Activated CD4-positive, alpha-beta T cell treated with anti-CD3 and anti-CD28 coated beads, Interleukin-2, amount 50 U/mL, for 48 hours (primary cell): ENCODE measurements at places on chromosomes 2 and 18.

DNA sequence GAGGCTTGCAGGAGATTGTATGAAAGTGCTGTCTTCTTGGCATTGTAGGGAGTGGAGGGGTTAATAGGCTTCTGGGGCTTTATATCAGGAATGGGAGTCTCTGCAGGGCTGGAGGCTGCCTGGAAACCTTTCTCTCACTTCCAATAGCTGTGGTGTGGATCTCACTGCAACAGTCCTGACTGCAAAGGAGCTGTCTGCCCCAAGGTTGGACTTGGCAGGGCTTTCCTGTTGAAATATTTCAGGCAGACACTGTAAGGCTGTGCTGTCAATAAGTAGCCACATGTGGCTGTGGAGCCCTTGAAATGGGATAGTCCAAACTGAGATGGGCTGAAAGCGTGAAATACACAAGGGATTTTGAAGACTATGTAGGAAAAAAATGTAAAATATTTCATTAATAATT is 399.1 kb upstream of the SPRED2 start:
- DNase-seq, result no peak

DNA sequence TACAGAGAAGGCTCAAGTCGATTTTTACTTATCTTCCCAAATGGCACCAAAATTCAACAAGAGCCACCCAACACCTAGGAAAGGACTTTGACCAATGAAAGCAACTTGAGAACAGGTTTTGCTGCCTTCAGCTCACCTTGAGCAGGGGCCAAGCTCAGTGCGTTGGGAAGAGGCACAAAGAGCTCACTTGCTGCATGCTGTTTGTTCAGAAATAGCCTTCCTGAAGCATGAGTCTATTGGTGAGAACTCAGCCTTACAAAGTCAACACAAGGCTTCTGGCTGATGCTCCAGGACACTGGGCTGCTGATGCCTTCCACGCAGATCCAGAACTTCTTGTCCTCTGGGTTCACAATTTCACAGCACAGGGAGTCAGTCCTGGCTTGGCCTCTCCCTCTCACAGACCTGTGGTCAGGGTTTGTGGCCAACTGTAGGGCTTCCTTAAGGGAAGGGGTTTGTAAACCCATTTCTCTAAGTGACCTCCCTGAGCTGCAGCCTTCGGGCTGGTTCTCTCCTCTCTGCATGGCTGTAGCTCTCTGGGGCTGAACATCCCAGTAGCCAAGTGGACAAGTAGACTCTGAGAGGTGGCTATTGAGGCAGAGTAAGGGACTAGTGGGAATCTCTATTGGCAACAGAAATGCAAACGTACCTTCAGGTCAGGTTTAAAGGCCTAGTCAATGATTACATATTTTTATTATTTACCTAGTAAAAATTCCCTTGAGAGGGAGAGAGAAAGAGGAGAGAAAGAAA is 124.7 kb upstream of the GATA6 start:
- no peak for DNase-seq

- no peak for DNase-seq
Measured at GRCh38 chr2:161990036-161990435, 84.0 kb downstream of the DPP4 start.

DNA sequence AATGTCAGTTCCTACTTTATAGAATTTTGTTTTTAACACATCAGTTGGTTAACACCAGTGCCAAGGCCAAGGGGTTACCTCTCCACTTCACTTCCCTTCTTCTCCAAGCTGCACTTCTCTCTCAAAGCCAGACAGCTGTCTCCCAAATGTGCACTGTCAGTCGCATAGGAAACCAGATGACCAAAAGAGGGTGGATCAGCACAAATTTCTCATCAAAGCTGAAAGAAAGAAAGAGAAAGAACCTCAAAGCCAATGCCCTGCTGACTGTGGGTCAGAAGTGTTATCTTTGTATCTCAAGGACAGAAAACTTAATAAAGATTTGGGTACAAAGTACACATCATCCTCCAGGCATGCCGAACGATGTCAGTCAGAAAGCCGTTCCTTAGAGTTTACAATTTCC is 32.2 kb downstream of the SPATS2L start:
- DNase-seq, result no peak

- DNase-seq, result no peak
Measured at GRCh38 chr18:58405107-58405898, 223.6 kb downstream of the ALPK2 start.

GRCh38 chr2:240155048-240155744 is 14.7 kb upstream of the OTOS start:
- no peak for DNase-seq

DNA sequence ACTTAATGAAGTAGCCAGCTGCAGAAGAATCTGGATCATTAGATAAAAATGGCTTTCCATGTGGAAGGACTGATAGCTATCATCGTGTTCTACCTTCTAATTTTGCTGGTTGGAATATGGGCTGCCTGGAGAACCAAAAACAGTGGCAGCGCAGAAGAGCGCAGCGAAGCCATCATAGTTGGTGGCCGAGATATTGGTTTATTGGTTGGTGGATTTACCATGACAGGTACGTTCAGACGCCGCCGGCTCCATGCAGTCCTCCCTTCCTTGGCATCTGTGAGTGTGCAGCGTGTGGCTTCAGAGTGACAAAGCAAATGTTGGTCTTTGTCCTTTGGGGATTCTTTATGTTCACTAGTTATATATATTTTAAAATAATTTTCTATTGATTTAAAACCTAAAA is 1.8 kb downstream of the SLC5A7 start:
- no peak for DNase-seq

- no peak for DNase-seq
Measured at GRCh38 chr2:180115675-180116074, 108.6 kb upstream of the CWC22 start.

DNA sequence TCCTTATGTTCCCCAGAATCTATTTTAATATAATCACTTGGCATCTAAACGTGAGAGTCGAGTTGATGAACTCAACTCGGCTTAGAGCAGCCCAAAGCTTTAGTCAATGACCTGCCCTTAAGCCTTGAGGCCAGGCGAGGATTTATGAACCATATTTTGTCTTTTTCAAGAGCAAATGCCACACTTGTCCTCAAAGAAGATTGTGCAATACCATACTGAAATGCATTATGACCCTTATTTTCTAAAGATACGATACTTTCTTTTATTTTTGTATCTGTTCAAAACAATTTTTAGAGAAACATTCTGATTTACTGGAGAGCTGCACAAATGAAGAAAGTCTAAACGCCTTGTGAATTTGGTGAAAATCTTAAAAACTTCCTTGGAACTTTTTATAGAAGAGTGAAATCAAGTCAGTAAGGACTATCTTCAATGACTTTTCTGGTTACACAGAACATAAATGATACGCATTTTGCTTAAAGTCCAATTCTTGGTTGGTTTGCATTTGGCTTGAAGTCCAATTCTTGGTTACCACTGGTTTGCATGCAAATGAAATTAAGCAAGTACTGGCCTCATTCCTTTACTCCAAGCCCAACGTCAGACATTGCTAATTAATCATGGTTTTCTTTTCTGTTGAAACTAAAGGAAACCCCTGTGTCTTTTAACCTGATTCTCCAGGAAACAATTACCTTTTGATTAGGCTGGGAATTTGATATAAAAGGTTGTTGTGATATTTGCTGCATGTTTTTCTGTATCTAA is 105.8 kb upstream of the CAVIN2 start:
- DNase-seq, result no peak

DNA sequence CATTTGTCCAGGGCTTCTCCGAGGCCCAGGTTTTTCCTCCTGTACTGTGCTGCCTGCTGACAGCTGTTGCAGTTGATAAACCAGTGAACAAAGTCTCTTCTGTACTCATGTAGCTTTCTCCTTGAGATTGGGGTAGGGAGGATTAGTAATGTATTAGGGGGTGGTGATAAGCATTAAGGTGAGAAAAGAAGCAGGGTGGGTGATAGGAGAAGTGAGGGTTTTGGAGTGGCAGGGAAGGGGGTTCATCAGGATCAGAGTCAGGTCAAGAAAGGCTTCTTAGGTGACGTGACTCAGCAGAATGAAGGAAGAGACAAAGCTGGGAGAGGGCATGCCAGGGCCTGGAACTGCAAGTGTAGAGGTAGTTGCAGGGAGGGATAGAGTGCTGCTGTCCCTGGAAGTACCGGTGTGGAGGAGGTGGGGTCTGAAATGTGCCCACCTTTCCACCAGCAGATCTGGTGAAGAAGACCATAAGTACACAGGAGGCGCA is 48.7 kb downstream of the PKP4 start:
- DNase-seq, result no peak

- DNase-seq, result no peak
Measured at GRCh38 chr2:169018390-169018789, 12.7 kb downstream of the ABCB11 start.

DNA sequence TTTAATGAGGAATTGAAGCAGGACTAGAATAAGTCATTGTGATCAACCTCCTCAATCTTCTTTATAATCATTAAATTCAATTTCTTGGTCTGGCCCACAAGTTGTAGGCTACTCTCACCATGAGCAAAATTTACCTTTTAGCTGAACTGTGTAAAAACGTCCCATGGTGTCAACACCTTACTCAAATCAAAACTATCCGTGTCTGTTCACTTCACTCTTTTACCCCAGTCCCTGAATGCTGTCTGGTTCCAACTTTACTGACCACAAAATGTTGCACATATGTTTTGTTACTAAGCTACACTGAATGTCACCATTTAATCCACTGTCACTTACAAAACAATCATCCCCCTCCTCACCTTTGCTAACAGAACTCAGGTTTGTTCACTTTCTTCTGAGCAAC is 951.6 kb upstream of the SLC39A10 start:
- DNase-seq, result no peak

GRCh38 chr2:101752716-101753616 is 55.5 kb downstream of the MAP4K4 start:
- no peak for DNase-seq

DNA sequence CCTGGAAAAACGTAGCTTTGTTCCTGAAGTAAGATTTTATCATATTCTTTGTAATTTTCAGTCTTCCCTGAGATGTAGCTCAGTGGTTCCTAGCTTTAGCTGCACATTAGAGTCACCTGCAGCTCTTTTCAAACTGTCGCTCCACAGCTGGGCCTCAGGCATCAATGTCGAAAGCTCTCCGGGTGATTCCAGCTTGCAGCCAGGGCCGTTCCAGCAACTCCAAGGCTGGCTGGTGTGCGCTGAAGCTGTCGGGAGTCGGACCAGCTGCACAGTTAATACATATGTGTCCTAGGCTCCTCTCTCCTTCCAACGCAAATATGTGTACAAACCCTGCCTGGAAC is 609 bp upstream of the ZNF2 start:
- DNase-seq, result no peak

- no peak for DNase-seq
Measured at GRCh38 chr18:28715206-28715605, 538.3 kb upstream of the CDH2 start.
